Thyroid gland (tissue), 4 donors: ENCODE measurements at places on chromosomes 16 and 17. TPM values are rescaled to one million over a fixed set of nuclear protein-coding genes. Genes with fewer than 3 reads are reported as not detected.

WRAP53 gene
- 3.8 TPM for total RNA-seq

GINS2 gene
- 1.2 TPM for total RNA-seq

SLC6A2 gene
- not detected for total RNA-seq

SOX9 gene
- 16.6 TPM for total RNA-seq

CLEC18B gene
- 0.67 TPM for total RNA-seq

KRTAP2-2 gene
- total RNA-seq = not detected

PDE6G gene
- not detected for total RNA-seq

GNAO1 gene
- total RNA-seq = 4.4 TPM

CRYM gene
- total RNA-seq = not detected
